ENCODE measurements at places on chromosomes 7 and 10. TPM values are rescaled to one million over a fixed set of nuclear protein-coding genes. Genes with fewer than 3 reads are reported as not detected.
A peak's percentile ranks its signal among the peaks of the same experiment; 100 is the strongest.

DNA sequence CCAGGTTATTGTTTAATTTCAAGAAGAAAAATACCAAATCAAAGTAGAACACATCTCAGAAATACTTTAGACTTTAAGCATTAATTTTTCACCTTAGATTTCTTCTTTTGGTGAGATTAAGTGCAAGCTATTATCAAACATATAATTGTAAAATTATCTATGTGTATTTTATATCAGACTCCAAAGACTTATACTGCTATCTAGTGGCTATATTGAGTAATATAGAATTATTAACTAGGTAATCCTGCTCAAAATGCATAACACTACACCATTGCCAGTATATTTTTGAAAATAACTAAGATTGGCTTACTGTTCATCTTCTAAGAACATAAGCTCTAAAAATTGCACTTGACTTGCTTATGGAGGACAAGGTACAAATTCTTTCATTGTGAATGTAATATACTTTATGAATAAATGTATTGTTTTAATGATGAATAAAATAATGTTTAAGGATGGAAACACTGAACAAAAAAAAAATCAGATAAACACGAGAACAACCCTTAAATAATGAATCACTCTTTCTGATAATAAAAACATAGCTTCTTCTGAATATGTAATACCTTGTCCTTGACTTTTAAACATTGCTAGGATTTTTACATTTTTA is 86.7 kb upstream of the GNAI1 start:
- no peaks in the 10 kb centered on the region for H3K4me1 ChIP-seq
- no peak overlapping the region for H3K27ac ChIP-seq
- H3K27me3 ChIP-seq = no peaks in the 10 kb centered on the region
- no peak overlapping the region for H3K4me3 ChIP-seq

DNA sequence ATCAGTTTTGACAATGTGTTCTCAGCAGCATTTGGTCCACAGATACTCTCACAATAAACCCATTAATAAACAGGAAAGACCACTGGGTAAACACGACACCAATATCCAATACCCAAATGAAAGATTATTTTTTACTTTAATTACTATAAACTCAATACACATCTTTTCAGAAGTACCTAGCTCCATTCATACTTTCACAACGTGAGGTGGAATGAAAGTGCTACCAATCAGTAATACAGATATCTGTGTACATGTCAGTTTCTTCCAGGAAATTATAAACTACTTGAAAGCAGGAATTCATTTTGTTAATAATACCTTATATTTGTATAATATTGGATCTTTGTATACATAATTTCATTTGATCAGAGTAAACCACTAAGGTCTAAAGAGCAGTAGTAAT is 11.9 kb downstream of the CDK6 start:
- H3K36me3 ChIP-seq = no peaks in the 10 kb centered on the region
- no peaks in the 10 kb centered on the region for H3K27me3 ChIP-seq
- no peak overlapping the region for H3K4me3 ChIP-seq
- peaks cover 2% of the 10 kb centered on the region for H3K4me1 ChIP-seq
- no peak for DNase-seq

VOPP1 gene
- total RNA-seq = 20.7 TPM

CALHM1 gene
- not detected for total RNA-seq

GTF2IRD1 gene
- total RNA-seq = 12.5 TPM

- H3K27me3 ChIP-seq = peaks cover 2% of the 10 kb centered on the region
- no peaks in the 10 kb centered on the region for H3K4me1 ChIP-seq
- no peak overlapping the region for H3K27ac ChIP-seq
- H3K4me3 ChIP-seq = no peak overlapping the region
- no peak for DNase-seq
Measured at GRCh38 chr10:99565166-99565565, 32.4 kb downstream of the NKX2-3 start.

GRCh38 chr10:93600446-93601145 is 439 bp downstream of the RBP4 start:
- H3K36me3 ChIP-seq = no peaks in the 10 kb centered on the region

DNA sequence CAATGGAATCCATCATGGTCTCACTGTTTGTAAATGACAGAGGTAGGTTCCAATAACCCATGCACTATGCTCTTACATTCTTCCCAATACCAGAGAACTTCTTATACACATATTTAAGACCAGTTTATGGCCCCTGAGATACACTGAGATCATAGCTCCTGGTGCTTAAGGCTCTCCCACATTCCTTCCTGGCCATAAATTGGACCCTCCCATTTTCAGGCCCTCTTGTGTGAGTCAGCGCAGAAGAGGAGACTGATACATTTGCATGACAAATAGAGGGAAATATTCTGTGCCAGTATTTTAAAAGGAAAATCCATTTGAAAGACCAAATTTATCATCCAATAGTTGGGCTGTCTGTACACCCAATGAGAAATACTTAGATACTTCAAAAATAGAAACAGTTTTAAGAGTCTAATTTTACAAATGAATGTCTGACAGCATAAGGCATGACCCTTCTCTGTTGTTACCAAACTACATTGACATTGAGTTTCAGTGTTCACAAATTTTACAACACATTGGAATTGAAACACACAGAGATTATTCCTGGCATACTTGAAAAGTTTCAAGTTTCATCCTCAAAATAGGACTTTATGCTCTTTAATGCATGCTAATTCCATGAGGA is 35.3 kb downstream of the SLC16A9 start:
- DNase-seq = peak; percentile 43
- H3K4me3 ChIP-seq = no peak overlapping the region
- no peaks in the 10 kb centered on the region for H3K36me3 ChIP-seq
- H3K27ac ChIP-seq = no peak overlapping the region
- H3K27me3 ChIP-seq = no peaks in the 10 kb centered on the region

ACBD7 gene
- 1.6 TPM for total RNA-seq

DNA sequence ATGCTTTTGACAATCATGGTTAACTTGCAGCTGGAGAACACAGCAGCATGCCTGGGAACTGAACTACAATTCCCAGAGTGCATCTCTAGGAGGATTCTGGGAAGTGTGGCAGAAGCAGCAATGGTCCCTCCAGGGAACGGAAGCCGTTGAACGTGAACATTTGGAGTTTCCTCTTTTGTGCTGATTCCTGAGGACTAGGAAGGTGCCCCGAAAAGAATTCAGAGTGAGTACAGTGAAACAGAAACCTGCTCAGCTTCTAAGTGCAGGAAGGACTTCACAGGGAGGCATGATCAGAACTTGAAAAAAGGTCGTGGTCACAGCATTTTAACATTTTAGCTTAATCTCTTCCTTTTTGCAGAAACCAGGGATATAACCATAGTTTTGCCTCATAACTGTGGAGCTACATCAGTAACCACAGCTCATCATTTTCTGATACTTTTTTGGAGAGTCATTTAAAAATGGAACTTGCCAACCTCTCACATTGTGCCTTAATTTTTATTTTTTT is at the start of gene NUDT13:
Gene NUDT13, plus strand, starts transcription at position 111 of the 505 bp plus-strand sequence. CDS start 3,911 bp downstream, outside the sequence.
- peak; percentile 97 for DNase-seq
- peak within 1 kb of the TSS; percentile 92 for H3K27ac ChIP-seq
- no peaks in the 10 kb centered on the region for H3K4me1 ChIP-seq
- peaks cover 16% of the 10 kb centered on the region for H3K36me3 ChIP-seq

GRCh38 chr10:132189016-132189415 is 2.3 kb downstream of the DPYSL4 start:
- H3K4me1 ChIP-seq = peaks cover 23% of the 10 kb centered on the region
- H3K27me3 ChIP-seq = peaks cover 58% of the 10 kb centered on the region
- no peak overlapping the region for H3K27ac ChIP-seq
- H3K4me3 ChIP-seq = no peak overlapping the region
- H3K36me3 ChIP-seq = no peaks in the 10 kb centered on the region

- no peak overlapping the region for H3K27ac ChIP-seq
- DNase-seq = no peak
- peaks cover 7% of the 10 kb centered on the region for H3K4me1 ChIP-seq
- no peaks in the 10 kb centered on the region for H3K36me3 ChIP-seq
- H3K27me3 ChIP-seq = no peaks in the 10 kb centered on the region
Measured at GRCh38 chr10:4699950-4700730, 125.9 kb upstream of the AKR1E2 start.

GRCh38 chr10:5356302-5356763 is 8.4 kb upstream of the UCN3 start:
- no peaks in the 10 kb centered on the region for H3K36me3 ChIP-seq
- DNase-seq = no peak
- peaks cover 5% of the 10 kb centered on the region for H3K4me1 ChIP-seq
- no peak overlapping the region for H3K4me3 ChIP-seq
- no peaks in the 10 kb centered on the region for H3K27me3 ChIP-seq
- no peak overlapping the region for H3K27ac ChIP-seq

Measured in muscle of leg (tissue), 16 donors.